NCI-H82 (cell line): ENCODE measurements at places on chromosomes 16 and 17.

DNA sequence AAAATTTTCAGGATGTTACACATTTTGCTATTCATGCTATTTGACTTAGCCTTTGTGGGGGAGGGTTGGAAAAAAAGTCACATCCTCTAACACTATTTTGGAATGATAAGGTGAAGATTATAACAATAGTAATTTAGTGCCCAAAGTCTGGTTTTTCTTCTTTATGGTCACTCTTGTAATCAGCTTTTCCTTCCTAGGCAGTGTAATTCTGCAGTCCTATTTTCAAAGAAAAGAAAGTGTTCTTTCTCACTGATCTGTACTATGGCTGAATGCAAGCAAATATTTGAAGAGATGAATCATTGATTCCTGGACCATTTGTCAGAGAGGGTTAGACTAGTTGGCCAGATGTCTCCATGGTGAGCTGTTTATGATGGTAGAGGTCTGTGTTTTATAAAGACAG lies 8.4 kb downstream of the RSPRY1 start:
- DNase-seq: no peak

DNA sequence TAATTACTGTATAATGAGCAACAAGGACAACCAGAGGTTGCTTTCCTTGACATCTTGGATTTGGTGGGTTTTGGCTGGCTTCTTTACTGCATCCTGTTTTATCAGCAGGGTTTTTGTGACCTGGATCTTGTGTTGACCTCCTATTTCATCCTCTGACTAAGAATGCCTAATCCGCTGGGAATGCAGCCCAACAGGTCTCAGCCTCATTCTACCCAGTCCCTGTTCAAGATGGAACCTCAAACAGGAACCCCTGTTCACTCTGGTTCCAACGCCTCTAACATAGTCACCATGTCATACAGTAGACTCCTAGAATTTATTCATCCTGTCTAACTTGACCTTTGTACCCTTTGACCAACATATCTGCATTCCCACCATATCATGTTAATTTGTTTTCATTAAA lies 183.8 kb upstream of the SOX9 start:
- DNase-seq: no peak

DNA sequence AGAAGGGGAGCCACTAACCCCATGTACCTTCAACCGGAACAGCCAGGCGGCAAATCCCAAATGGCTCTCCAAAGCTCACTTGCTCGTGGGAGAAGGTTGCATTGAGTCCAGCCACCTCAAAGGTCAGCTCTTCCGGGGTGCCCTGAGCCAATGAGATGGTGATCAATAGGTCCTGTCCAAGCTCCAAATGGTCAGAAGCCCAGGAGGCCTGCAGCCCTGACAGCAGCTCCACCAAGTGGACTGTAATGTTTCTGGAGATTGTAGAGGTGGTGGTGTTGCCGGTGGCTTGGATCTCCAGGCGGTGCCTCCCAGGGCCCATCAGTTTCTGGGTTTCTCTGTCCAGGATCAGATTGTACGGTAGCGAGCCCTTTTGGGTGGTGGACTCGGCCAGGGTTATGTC lies 39.9 kb upstream of the BCO1 start:
- DNase-seq: no peak

GRCh38 chr16:21614896-21615295 lies 15.5 kb downstream of the METTL9 start:
- DNase-seq: peak; percentile 36

DNA sequence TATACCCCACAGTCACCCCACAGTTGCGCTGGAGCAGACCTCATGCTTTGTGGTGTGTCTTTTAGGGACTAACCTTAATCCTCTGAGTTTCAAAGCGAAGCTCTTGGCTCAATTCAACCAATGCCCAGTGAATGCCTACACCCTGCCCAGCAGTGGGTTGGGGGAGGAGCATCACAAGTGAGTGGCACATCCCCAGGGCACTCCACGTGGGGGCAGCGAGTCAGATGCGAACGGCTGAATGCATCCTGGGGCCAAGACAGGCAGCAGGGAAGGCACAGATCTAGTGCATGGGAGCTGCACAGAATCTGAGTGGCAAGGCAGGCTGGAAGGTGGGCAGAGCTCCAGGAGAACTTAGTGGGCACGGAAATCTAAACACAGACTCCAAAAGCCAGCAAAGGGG lies 39.2 kb downstream of the IFT140 start:
- no peak for DNase-seq

DNA sequence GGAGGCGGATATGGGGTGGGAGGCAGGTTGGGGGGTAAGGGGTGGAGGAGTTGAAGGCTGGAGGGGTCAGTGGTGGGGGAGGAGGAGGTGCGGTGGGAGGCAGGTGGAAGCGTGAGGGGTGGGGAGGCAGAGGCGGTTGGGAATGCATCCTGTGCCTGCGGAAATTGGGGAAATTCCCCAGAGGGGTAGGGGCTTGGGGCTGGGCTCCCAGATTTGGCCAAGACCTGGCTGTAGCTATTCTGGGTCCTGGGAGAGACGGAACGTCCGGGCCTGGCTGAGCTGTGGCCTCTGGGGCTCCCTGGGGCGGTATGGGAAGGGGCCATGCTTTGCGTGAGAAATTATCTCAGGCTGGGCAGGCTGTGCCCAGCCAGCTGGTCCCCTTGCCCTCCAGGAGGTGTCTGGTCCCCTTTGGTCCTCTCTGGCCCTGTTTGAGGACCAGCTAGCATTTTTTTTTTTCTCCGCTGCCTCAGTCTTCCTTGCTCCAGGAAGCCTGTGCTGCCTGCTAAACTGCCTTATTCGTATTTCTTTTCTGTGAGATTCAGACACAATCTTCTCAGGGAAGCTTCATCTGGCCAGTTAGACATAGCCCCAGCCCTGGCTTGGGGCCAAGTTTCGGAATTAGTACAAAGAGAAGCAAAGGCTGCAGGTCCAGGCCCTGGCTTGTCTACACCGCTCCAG lies 7.3 kb upstream of the TRPV2 start:
- DNase-seq: peak; percentile 96

GRCh38 chr16:49464093-49464492 lies 90.5 kb downstream of the C16orf78 start:
- no peak for DNase-seq

- peak; percentile 34 for DNase-seq
Measured at GRCh38 chr17:20920095-20920814, 122.6 kb downstream of the USP22 start.

GRCh38 chr17:7803981-7804380 lies 30.0 kb upstream of the KDM6B start:
- DNase-seq: no peak

DNA sequence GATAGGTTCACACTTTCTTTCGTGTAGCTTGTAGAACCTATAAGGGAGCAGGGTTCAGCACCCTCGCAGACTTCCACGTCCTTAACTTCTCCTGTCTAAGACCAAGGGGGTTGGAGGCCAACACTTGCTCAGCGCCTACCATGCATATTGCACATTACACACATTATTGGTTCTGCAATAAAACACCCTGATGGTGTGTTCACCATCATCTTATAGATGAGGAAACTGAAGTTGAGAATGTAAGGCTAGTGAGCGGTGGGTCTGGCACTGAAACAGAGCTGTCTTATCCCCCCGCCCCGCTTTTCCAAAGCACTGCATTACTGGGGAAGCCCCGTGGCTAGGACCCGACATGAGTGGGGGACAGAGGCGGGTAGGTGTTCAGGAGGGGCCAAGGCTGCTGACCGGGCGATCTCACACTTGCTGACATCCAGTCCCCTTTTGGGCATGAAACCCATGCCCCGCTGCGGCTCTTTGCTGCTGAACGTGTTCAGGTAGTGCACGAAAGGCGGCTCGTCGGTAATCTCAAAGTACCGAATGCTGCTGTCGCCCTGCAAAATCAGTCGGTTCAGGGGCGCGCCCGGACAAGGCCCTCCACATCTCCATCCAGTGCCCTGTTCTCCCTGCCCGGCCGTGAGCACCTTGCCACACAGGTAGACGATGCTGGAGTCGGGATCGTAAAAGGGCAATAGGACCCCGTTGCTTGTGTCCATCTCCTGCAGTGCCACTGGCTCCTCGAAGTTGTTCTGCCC lies 6.2 kb downstream of the CORO6 start:
- peak; percentile 53 for DNase-seq

GRCh38 chr16:15980329-15980728 lies 30.9 kb downstream of the ABCC1 start:
- DNase-seq: no peak

DNA sequence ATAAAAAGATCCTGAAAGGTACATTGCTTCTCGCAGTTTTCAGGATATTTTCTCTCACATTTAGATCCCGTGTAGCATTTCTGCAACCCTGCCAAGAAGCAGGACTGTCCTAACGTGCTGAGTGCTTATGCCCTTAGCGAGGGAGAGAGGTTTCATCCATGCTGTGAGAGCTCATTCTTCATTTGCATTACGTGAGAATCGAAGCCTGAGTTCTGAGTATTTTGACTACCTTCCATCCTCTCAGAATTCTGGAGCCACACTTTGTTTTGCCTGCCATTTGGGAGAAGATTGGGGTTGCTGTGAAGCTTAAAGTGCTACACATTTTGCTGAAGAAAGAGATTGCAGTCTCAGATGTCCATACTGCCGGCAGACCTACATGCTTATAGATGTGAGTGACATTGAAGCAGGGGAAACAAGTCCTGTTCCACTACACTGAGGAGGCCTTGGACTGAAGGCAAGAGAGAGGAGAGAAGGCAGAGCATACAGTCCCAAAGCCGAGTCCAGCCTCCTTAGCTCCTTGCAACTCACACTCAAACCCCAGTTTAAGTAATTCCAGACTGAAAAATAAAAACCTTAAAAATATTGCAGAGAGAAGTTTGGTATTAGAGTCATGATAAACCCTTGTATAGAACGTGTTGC lies 183.0 kb downstream of the PRKCA start:
- DNase-seq: no peak

GRCh38 chr17:6605142-6605541 lies 35.4 kb downstream of the KIAA0753 start:
- no peak for DNase-seq

DNA sequence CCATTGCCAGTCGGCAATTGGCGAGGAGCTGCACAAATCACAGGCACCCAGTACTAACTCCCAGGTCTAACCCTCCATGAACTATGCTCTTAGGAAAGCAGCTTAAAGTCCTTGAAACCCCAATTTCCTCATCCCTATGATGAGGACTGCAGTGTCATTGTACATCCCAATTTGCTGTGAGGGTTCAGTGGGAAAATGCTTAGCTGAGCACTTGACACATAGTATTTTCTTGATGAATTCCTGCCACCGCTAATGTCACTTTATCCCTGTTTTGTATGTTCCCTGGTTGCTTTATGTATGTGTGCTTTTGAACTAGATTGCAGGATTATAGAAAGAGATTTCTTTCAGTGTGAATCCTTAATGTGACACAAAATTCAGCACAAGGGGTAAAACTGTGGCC lies 161.5 kb upstream of the RBFOX1 start:
- peak; percentile 36 for DNase-seq

DNA sequence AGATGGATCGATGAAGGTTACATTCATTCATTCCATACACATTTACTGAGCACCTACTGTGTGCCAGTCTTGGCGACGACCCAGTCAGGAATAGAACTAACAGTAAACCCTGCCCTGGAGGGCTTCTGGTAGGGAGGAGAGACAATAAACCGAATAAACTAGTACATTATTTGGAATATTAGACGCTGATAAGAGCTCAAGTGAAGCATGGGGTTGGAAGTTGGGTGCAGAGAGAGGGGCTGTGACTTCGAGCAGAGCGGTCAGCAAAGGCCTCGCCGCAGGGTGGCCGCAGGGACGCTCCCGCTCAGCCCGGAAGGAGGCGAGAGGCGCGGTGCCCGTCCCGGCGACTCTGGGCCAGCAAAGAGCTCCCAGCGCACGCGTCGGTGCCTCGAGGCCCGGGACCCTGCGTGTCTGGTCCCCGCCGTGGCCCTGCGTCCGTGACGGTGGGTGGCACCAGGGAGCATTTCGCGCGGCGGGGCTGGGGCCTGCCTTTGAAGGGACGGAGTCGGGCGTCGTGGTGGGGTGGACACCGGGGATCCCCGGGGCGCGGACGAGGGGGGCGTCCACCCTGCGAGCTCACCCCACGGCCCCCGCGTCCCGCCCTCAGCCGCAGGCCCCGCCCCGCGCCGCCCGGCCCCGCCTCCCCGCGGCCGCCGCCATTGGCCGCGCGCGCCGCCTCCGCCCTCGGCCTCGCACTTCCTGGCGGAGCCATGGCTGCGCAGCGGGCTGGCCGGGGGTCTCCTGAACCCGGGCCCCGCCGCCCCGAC lies at the start of gene KLHL36:
Gene KLHL36, plus strand, starts transcription at position 684 of the 767 bp plus-strand sequence. CDS start 2,357 bp downstream, outside the sequence.
- peak; percentile 40 for DNase-seq

- DNase-seq: no peak
Measured at GRCh38 chr17:12231355-12231682, 210.6 kb downstream of the MAP2K4 start.

GRCh38 chr17:36544044-36544306 lies 744 bp upstream of the GGNBP2 start:
- DNase-seq: peak; percentile 68

DNA sequence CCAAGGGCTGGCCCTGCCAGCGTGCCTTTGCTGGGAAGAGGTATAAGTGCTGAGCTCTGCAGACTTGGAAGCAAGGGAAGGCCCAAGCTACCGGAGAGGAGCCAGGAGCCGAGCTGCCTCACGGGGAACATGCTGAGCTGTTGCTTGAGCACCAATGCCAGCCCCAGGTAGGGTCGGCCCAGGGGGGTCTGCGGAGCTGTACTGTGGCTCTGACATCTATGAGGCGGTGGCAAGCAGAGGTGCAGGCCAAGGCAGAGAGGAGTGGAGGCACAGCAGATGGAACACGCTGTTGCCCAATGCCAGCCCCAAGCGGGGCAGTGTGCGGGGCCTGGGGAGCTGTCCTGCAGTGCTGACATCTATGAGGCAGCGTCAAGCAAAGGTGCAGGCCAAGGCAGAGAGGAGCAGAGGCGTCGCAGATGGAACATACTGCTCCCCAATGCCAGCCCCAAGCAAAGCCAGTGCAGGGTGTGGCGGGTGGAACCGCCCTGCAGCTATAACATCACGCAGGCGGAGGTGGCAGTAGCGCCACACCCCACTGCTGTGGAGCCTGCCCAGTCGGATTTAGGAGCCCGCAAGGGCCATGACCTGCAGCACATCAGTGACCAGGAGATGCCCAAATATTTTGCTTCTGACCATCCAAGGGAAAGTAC lies 10.0 kb downstream of the GGA2 start:
- DNase-seq: no peak

DNA sequence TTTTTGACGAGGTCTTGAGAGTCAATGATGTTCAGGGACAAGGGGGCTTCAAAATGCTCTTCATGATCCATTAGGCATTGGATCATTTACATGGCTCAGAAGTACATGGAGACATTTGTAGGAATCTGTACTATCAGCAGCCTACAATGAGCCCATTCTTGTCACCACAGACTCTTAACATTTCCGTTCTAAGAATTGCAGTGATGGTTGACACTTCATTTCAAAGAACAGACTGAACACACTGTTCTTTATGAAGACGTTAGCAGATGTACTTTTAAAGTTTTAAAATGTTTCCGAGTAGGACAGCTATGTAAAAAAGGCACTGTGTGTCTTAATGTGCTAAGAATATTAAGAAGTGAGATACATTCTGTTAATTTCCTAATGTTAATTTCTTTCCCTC lies 97.3 kb upstream of the GOT2 start:
- no peak for DNase-seq

- DNase-seq: no peak
Measured at GRCh38 chr16:2063861-2064260, 16.1 kb downstream of the TSC2 start.
